Immature natural killer cell (primary cell): ENCODE measurements at places on chromosomes 2 and 18. TPM values are rescaled to one million over a fixed set of nuclear protein-coding genes. Genes with fewer than 3 reads are reported as not detected.

MXD1 gene
- polyA plus RNA-seq, result 22.9 TPM

QPCT gene
- 2.4 TPM for polyA plus RNA-seq

MC4R gene
- polyA plus RNA-seq, result not detected

REEP1 gene
- not detected for polyA plus RNA-seq

ACVR1 gene
- 1.4 TPM for polyA plus RNA-seq

LCT gene
- not detected for polyA plus RNA-seq

FAM237A gene
- not detected for polyA plus RNA-seq

LTBP1 gene
- polyA plus RNA-seq, result 0.58 TPM

DYSF gene
- polyA plus RNA-seq, result 5.0 TPM

MARCO gene
- polyA plus RNA-seq, result 0.53 TPM

ITPRIPL1 gene
- polyA plus RNA-seq, result 39.1 TPM

CFAP65 gene
- not detected for polyA plus RNA-seq

ESPNL gene
- not detected for polyA plus RNA-seq

SLC9A4 gene
- polyA plus RNA-seq, result not detected

C2orf74 gene
- 23.7 TPM for polyA plus RNA-seq

ASAP2 gene
- polyA plus RNA-seq, result not detected

TPO gene
- not detected for polyA plus RNA-seq
